Activated naive CD8-positive, alpha-beta T cell treated with anti-CD3 and anti-CD28 coated beads for 36 hours (primary cell): ENCODE measurements at places on chromosomes 5 and 9.

DNA sequence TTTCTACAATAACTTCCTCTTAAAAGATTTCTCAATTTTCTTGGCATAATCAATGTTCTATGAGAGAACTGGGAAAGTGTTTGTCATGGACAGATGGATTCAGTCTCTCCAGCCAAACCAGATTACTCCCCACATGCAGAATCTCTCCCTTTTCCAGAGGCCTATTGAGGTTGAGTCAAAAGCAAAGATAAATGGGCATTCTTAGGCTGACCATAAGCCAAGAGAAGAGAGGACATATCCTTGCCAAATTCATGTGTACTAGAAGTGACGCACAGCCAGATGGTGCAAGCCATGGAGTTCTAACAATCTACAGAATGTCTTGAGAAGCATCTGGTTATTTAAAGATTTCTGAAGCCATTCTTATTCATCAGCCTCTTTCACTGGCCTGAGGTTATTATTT, 2115.0 kb downstream of the MAT2B start:
- DNase-seq, result no peak

- DNase-seq, result no peak
These were observed 94.2 kb downstream of the BARX1 start for GRCh38 chr9:93860694-93861658.

DNA sequence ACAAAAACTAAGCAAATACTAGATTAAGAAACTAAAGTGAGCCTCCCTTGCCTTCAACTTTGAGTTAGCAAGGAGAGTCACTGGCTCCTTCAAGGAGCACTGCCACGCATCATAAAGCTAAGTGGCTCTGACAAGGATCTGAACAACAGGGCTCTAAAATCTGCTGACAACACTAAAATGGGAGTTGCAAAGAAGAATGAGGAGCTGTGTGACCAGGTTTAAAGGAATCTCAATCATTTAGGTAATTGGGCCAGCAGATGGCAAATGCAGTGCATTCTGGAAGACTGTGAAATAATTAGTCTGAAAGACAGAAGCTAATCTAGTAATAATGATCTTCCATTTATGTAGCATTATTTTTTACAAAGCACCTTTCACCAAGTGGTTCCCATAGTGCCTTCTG, 297.0 kb upstream of the TAS2R1 start:
- no peak for DNase-seq

DNA sequence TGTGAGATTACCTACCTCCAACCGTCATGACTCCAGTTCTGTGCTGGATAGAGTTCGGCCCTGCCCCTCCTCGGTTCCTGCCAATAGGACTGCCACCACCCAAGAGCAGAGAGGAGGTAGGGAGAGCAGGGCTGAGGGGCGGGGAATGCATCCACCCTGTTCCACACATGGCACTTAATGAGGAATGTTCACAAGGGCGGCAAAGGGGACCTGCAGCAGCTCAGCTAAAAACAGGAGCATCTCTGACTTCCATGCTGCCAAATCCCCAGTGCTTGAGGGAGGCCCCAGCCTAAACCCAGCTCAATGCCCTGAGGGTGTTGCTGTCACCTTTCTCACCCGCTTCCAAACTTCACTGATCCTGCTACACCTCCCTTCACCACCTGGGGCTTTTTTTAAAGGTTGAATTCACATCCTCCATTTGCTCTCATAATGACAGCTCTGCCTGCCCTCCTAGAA, 7.8 kb upstream of the DELE1 start:
- DNase-seq, result no peak

DNA sequence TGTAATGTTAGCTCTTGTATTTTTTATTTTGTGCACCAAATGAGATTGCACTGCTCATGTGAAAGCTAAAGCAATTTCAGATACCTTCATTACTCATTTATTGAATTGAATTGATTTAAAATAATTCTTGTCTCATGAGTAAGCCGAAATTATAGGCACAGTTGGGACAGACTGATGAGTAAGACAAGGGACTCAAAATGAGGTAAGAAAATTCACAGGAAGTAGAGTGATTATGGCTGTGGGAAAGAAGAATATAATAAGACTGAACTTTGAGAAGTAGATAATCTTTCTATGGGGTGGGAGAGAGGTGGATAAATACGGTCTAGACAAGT, 51.1 kb downstream of the NUDT12 start:
- DNase-seq, result no peak

- no peak for DNase-seq
These were observed 17.9 kb upstream of the TMEM252 start for GRCh38 chr9:68558545-68558944.

- DNase-seq, result no peak
These were observed 23.6 kb downstream of the SCAI start for GRCh38 chr9:125119643-125120286.

DNA sequence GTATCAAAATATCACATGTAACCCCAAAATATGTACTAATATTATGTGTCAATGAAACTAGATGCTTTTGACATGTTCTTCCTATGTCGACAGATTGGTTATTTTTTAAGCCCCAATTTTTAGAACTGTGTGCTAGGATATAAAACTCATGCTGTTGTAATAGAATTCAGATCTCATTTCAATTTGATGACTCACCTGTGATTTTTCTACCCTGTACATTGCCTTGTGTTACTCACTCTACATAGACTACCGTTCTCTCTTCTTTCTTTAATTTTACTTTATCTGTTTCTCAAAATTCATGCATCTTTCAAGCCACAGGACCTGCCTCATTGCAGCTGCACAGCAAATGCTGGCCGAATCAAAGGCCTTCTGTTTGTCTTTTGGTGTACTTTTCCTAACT, 284.5 kb downstream of the MAT2B start:
- no peak for DNase-seq

- no peak for DNase-seq
These were observed 20.6 kb upstream of the PSIP1 start for GRCh38 chr9:15531380-15531779.

GRCh38 chr9:2469681-2470221, 151.8 kb upstream of the VLDLR start:
- no peak for DNase-seq

DNA sequence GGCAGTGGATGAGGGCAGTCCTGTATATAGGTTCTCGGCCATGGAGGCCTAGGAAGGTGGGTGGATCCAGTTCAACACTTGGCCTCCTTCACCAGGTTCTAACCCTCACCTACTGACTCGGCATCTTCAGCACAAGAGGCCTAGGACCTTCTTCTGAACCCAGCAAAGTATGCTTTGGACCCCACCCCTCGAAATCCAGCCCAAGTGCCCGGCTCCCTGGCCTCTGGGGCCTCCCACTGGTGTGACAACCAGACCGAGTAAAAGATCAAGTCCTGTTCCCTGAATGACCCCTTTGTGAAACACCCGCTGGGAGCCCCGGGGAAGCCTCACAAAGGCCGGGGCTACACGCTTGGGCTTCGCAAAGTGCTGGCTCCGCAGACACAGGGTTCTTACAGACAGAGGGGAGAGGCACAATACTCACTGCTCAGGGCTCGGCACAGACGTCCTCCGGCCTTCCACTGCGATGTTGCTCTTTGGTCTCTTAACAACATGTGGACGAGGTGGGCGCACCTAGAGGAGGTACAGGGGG, 47.0 kb downstream of the CRB2 start:
- no peak for DNase-seq

DNA sequence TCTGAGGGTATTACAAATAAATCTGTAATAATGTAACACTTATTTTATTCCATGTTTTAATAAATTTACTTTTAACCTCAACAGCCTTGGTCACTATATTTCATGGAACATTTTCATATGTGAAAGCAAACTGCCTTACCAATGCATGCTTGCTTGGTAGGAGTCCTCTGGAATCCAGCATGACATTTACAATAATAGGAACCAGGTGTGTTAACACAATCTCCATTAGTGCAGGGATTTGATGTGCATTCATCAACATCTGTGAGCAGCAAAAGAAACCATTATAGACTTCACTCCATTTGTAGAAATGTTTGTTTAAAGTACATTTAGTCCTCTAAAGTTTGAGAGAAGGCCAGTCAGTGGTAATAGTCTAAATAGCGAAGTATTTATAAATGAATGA, 159.4 kb downstream of the FBN2 start:
- no peak for DNase-seq

DNA sequence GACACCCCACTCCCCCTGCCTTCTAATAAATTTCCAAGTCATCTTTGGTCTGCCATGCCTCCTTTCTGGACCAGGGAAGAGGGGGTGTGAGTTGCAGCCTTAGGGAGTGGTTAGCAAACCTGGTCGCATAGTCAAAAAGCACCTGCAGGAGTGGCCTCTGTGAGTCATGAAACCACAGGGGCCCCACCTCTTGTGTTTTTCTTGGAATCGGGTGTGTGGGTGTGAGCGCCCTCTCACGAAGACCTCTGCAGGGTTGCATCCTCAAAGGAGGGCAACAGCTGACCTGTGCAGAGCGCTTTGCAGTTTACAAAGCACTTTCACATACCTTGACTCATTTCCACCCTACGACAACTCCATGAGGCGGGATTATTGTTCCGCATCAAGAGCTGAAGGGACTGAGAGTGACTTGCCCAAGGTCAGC, 36.8 kb upstream of the TEX48 start:
- peak; percentile 92 for DNase-seq

DNA sequence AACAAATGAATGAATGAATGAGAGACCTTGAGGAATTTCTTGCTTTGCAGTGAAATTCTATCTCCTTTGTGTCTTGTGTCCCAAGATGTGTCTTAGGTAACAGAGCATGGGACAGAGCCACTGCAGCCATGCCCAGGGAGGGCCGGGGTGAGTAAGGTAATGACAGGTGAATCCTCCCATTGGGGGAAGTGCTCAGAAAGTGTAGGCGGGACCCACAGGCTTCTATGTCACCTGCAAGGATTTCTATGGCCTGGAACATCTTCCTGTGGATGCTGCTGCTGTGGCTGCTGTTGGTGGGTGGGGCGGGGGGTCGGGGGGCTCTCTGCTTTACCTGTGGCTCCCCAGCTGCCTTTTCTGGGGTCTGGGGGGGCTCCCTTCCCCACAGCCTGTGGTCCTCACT, 133.6 kb upstream of the IER5L start:
- no peak for DNase-seq

DNA sequence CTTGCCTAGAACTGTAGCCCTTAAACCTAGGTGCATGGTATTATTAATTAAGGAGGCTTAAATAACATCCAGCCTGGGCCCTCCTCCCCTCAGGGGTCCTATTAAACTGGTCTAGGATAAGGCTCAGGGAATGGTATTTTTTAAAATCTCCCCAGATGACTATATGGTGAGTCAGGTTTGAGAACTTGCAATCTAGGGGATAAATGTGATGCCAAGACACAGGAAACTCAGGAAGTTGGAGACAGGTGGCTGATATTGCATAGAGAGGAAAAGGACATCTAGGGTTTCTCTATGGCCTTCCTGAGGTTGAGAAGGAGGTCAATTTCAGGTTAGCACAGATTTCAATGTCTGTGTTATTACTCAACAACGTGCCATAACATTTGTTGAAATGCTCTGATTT, 581.0 kb downstream of the TLE1 start:
- no peak for DNase-seq

- DNase-seq, result no peak
These were observed 9.7 kb downstream of the SPATA9 start for GRCh38 chr5:95673081-95673480.

DNA sequence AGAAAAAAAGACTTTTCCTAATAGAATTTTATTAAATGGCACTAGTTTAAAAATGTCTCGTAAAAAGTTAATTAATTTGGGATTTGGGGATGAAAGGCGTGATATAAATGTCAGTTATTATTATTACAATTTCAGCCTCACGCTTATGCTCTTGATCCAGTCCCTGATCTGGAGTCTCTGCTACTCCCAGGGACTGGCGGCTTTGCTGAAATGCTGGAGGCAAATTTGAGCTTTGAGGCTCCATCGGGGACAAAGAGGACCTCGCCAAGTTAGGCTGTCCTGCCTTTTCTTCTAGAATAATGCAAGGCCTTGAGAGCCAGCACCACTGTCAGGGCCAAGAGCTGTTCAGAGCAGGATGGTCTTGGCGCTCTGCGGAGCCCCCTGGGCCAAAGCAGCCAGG, 69.7 kb downstream of the ZNF618 start:
- DNase-seq, result no peak

- peak; percentile 2 for DNase-seq
These were observed 78.4 kb downstream of the INSYN2B start for GRCh38 chr5:169901896-169902295.

DNA sequence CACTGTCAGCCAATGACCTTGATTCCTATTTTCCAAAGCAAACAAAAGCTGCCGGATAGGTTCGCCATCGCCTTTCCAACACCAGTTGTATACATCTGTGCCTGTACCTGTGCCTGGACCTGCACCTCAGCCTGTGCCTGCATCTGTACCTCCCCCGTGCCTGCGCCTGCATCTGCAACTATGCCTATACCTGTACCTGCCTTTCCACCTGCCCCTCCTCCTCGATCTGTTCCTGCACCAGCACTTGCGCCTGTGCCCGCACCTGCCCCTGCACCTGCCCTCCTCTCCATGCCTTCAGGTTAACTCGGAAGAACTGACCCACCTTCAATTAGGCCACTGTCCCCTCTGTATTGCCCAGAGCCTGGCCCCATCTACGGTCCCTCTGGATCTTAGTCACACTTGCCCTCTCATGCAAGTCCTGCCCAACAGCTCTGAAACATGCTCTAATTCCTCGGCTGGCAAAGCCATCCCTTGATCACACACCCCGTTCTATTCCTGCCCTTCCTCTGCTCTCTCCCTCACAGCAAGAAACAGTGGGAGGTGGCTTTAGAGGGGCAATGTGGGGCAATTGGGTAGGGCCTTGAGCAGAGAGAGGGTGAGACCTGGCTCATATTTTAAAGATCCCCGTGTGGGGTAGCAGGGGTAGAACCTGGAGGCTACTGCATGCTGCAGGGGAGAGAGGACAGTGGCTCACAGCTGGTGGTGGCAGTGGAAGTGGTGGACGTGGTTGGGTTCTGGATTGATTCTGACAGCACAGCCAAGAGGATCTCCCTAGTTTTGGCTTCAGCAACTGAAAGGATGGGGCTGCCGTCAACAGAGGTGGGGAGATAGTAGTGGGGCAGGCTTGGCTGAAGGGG, 59.6 kb upstream of the PHYKPL start:
- DNase-seq, result no peak

DNA sequence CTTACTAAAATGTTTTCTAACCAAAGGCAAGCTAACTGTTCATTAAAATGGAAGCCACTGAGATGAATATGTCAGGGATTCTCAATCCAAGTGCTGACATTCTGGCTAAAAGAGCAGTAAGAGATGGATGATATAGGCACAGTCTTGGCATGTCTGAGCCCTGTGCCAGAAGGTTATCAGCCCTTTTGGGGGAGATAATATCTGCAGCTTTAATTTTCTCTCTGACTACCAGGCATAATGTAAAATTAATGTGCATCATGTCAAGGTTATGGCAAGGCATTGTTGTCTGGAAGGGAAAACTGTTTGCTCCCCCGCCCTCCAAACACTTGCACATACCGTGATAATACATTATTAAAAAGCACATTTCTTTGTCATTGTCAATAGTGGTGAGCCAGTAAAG, 609.8 kb downstream of the ZNF608 start:
- DNase-seq, result no peak
